Transverse colon (tissue), 4 donors: ENCODE measurements at places on chromosomes 12 and 14. TPM values are rescaled to one million over a fixed set of nuclear protein-coding genes. Genes with fewer than 3 reads are reported as not detected.
A peak's percentile ranks its signal among the peaks of the same experiment; 100 is the strongest.

GRCh38 chr12:59858508-59859170, 262.8 kb downstream of the SLC16A7 start:
- H3K27ac ChIP-seq, result no peak overlapping the region
- H3K4me1 ChIP-seq, result no peaks in the 10 kb centered on the region
- no peaks in the 10 kb centered on the region for H3K27me3 ChIP-seq
- H3K4me3 ChIP-seq, result no peak overlapping the region
- peak; percentile 13 for DNase-seq

GRCh38 chr12:110100315-110100970, 23.7 kb upstream of the IFT81 start:
- H3K36me3 ChIP-seq, result no peaks in the 10 kb centered on the region
- no peak overlapping the region for H3K4me3 ChIP-seq
- H3K27me3 ChIP-seq, result no peaks in the 10 kb centered on the region
- H3K27ac ChIP-seq, result peak overlapping the region; percentile 26
- peak; percentile 73 for DNase-seq
- H3K4me1 ChIP-seq, result peaks cover 8% of the 10 kb centered on the region

DNA sequence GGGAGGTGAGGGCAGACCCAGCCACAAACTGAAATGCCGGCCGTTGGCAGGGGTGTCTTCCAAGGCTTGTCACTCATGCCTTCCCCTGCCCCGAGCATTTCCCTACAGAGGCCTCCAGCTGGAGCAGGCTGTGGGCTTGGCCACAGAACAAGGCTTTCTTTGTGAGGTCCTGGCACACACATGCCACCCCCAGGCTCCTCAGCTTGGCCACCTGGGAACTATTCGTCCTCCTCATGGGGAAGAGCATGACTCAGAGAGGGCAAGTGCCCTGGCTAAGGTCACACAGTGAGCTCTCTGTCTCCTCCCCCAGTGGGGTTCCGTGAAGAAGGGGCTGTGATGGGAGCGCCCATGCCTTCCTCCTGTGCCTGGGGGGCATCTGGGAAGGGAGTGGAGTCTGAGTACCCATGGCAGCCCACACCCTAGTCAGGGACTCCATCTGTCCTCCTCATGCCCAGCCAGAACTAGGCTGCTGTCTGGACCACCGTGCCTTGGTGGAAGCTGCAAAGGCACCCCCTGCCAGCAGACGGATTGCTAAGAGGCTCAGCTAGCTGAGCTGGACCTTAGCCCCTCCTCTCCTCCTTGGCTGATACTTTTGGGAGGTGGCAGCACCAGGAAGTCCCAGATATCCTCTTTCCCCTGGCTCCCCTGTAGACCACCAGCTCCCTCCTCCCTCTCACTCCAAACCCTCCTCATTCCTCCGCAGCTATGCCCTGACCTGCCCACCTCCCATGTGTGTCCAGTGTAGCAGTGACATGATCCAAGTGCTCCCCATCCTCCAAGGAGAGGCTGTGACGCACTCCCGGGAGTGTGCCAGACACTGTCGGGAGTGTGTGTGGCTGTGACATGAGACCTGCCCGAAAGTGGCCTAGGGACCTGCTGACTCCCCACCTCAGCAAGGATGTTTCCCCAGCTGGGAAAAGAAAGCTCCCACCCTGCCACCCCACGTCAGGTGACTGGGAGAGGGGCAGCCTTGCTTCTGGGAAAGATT, 21.4 kb downstream of the ABCB9 start:
- H3K36me3 ChIP-seq, result no peaks in the 10 kb centered on the region
- peak; percentile 36 for DNase-seq
- no peaks in the 10 kb centered on the region for H3K27me3 ChIP-seq
- H3K4me1 ChIP-seq, result peaks cover 17% of the 10 kb centered on the region

DNA sequence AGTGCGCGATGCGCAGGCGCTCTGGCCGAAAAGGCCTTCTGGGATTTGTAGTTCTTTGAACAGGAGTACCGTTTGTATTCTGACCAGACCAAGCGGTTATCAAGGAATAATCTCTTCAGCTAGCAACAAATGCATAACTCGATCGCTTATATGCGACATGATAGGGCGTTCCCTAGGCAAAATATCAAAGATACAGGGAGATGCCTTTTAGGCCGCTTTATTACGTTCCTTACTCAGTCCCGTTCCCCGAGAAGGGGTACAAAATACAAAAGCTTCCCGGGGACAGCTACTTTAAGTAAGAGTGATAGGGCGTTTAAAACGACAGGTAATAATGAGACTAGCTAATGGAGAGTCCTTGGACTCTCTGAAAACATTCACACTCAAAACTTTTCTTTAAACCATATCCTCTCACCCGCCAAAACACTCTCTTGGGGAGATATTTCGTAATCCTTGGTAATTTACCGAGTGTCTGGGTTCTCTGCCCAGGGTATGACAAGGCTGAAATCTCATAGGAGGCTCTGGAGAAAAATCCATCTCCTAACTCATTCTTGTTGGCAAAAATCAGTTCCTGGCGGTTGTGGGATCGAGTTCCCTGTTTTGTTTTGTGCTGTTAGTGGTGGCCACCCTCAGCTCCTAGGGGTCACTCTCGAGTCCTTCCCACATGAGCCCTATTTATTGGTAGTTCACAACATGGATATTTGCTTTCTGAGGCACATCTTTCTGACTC, 412 bp upstream of the SNW1 start:
- H3K27ac ChIP-seq, result peak overlapping the region; percentile 93
- H3K27me3 ChIP-seq, result no peaks in the 10 kb centered on the region
- H3K4me1 ChIP-seq, result peaks cover 37% of the 10 kb centered on the region
- H3K36me3 ChIP-seq, result no peaks in the 10 kb centered on the region

DNA sequence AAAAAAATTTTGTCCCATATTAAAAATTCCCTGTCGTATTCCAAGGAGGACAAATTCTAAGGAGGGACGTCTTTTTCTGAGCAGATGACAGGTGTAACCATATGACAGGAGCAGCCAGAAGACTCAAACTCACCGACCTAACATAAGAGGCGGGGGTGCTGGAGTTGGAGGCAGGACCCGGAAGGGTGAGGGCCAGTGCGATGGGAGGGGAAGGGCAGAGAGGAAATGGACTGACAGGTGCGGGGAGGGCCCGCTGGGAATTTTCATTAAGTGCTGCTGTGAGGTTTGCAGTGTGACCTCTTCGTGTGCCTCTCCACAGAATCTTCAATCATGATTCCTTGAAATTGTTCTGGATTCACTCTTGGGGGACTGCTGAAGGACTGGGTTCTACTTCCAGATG, 189.4 kb downstream of the NTF3 start:
- H3K27ac ChIP-seq, result no peak overlapping the region
- DNase-seq, result no peak
- H3K4me1 ChIP-seq, result no peaks in the 10 kb centered on the region
- no peaks in the 10 kb centered on the region for H3K27me3 ChIP-seq

GRCh38 chr12:19852100-19852855, 413.0 kb downstream of the AEBP2 start:
- no peak overlapping the region for H3K27ac ChIP-seq
- no peaks in the 10 kb centered on the region for H3K4me1 ChIP-seq

DNA sequence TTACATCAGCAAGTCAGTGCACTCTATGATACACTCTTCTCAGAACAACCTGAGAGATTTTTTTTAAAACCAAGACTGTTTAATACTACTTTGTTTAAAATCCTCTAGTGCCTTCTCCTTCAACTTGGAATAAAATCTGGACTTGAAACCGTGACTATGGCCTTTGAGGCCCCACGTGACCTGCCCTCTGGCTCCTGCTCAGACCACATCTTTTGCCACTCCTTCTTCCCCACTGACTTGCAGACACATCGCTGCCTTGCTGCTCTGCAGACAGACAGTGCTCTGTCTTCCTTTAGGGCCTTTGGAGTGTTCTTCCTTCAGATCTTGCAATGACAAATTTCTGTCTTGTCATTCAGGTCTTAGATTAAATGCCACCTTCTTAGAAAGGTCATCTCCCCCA, 48.5 kb downstream of the TTC8 start:
- H3K4me1 ChIP-seq, result no peaks in the 10 kb centered on the region
- no peak overlapping the region for H3K27ac ChIP-seq
- no peak for DNase-seq
- no peak overlapping the region for H3K4me3 ChIP-seq
- no peaks in the 10 kb centered on the region for H3K36me3 ChIP-seq

The GPR135 gene
- total RNA-seq, result 1.5 TPM

The SLC38A6 gene
- total RNA-seq, result 10.0 TPM

The EEA1 gene
- 23.9 TPM for total RNA-seq
